Cortex of kidney (tissue), 1 donor: ENCODE measurements at places on chromosomes 12 and 14.

DNA sequence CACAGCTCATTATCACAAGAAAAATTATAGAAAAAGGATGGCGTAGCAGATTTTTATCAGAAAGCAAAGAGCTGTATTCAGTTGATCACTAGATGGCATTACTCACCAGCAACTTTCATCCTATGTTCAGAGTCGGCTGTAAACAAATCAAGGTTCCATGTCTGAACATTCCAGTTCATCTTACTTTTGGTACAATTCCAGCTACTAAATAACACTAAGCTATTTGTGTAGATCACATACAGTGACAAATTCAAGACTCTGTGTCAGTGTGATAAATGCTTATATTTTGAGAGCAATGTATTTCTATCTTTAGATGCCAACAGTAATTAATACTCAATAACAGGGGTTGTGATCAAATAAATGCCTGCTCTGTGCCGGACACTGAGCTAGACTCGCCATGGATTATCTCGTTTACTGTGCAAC is 30.1 kb downstream of the NRDE2 start:
- no peak for DNase-seq

GRCh38 chr12:18966954-18967353 is 162.6 kb upstream of the PLEKHA5 start:
- no peak for DNase-seq

GRCh38 chr14:89095036-89095435 is 270.6 kb downstream of the TTC8 start:
- no peak for DNase-seq

- no peak for DNase-seq
Observed at GRCh38 chr14:100132161-100132902, 27.1 kb downstream of the DEGS2 start.

DNA sequence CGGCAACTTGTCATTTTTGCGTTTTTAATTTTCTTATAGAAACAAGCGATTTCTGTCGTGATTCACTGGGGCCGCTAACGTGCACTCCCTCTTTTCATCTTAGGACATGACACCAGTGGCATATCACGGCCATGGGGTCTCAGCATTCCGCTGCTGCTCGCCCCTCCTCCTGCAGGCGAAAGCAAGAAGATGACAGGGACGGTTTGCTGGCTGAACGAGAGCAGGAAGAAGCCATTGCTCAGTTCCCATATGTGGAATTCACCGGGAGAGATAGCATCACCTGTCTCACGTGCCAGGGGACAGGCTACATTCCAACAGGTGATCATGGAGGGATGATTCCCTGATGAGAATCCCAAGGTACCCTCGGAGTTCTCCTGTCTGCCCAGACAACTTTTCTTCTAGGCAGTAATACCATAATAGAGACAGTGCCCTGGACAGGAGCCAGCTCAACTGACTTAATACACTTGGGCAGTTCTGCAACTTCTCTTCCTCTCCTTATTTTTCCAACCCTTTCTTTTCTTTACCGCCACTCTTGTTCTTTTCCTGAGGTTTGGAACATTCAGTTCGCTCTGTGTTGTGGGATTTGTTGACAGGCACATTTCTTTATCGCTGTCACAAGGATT is 821 bp downstream of the TMEM106C start:
- DNase-seq = no peak

DNA sequence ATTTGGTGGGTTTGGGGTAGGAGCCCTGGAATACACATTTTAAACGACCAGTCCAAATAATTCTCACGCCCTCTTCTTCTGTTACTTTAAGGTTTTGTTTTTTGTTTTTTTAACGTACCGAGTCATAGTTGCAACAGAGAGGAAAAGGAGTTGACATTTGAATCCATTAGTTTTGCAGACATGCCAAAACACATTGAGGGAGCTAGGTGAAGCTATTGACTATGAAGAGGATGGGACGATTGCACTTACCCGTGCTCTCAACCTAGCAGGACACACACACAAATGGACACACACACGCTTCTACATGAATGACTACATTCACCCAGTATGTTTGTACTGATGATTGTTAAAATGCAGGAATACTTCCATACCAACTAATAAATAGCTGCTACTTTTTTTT is 54.3 kb upstream of the CIT start:
- DNase-seq = no peak

DNA sequence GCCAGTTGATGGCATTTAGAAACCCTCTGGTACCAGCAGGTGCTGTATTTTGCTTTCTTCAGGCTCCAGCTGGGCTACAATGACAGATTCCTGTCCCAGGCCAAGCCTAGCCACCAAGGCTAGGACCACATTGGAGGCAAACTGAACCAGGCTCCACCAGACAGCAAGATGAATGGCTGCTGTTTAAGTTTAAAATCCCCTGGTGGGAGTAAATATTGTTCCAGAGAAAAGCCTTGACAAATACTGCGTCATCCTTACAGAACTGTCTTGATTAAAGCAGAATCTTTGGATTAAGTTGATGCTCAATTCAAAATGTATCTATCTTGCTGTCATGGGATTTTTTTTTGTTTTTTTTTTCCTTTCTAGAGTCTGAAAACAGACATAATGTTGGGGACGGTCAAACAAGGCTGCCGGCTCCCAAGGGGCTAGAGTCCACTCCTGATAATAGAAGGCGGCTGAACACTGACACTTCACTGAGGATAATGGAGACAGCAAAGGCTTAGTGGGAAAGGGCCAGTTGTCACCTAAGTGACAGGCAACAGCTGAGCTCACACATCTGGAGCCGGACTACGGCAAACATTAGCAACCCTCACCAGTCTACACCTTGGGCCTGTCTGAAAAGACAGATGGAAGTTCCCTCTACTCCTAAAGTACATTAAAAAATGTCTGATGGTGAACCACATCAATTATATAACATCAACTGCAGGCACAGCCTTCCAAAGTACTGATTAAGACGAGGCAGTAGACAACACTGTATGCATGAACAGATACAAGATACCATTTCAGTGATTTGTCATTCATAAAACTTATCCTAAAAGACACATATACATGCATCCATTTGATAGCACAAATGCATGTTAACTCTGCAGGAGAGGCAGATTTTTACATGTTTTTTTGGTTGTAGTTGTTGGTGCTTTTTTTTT is 1.7 kb downstream of the PRICKLE1 start:
- no peak for DNase-seq

- DNase-seq = no peak
Observed at GRCh38 chr12:41367726-41368405, 179.7 kb downstream of the PDZRN4 start.

DNA sequence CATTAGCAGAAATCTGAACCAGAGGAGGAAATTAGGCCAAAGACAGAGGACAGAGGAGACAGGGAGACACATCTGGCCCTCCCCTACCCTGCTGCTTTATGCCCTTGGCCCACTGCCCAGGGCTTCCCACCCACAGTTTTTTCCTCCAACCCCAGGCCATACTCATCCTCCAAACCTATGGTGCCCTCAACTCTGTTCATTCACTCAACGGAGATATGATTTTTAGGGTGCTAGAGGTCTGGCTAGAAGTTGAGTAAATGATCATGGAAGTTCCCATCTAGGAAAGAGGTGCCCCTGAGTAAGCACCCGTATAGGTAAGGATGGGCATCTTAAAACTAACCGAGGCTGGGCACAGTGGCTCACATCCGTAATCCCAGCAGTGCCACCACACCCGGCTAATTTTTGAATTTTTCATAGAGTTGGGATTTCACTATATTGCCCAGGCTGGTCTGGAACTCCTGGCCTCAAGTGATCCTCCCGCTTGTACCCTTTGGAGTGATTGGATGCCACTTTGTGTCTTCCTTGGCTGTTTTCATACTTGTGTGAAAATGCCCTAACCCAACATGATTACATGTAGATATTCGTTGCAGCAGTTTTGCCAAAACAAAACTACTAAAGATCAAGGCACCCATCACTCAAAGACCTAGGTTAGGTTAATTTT is 4.4 kb downstream of the KRT18 start:
- DNase-seq = no peak

- DNase-seq = no peak
Observed at GRCh38 chr12:79692860-79693577, 2.3 kb upstream of the PAWR start.

- no peak for DNase-seq
Observed at GRCh38 chr12:3527181-3527580, 36.2 kb downstream of the PRMT8 start.

GRCh38 chr14:64970776-64971477 is 1.2 kb downstream of the RAB15 start:
- no peak for DNase-seq

- no peak for DNase-seq
Observed at GRCh38 chr14:58129208-58129607, 22.8 kb downstream of the ARMH4 start.

GRCh38 chr14:68405961-68406360 is 386.9 kb downstream of the ZFP36L1 start:
- DNase-seq = no peak

DNA sequence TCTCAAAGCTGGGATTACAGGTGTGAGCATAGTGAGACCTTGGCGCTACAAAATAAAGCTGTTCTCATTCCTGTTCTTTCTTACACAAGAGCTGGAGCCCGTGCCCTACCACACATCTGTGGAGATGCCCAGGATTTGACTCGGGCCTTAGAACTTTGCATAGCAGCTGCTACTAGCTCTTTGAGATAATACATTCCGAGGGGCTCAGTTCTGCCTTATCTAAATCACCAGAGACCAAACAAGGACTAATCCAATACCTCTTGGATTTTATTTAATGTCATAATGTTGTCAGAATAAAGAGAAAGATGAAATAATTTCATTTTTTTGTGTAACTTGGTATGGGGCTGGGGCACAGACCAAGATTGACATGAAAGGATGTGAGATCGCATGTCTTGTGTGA is 7.6 kb downstream of the PNP start:
- no peak for DNase-seq

DNA sequence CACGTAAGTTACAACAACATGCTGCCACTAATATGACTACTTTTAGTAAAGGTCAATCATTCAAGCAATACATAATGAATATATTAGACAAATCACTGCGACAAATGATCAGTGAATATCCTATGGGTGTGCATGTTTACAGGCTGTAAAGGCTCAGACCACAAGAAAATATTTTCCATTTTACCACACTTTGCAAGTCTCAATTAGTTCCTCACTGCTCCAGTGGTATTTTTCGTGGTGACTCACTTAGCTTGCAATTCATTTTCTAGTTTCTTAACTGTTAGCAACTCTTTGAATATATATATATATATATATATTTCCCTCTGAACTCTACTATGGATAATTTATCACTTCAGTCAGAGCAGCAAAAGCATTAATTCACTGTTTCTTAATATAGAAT is 96.9 kb downstream of the EML5 start:
- no peak for DNase-seq

- no peak for DNase-seq
Observed at GRCh38 chr14:103418481-103418818, 33.2 kb downstream of the MARK3 start.

- no peak for DNase-seq
Observed at GRCh38 chr14:68393259-68393658, 399.6 kb downstream of the ZFP36L1 start.

- no peak for DNase-seq
Observed at GRCh38 chr14:70086685-70087379, 101.9 kb downstream of the SLC8A3 start.

GRCh38 chr12:99759444-99759843 is 111.9 kb downstream of the GARIN6 start:
- DNase-seq = no peak

DNA sequence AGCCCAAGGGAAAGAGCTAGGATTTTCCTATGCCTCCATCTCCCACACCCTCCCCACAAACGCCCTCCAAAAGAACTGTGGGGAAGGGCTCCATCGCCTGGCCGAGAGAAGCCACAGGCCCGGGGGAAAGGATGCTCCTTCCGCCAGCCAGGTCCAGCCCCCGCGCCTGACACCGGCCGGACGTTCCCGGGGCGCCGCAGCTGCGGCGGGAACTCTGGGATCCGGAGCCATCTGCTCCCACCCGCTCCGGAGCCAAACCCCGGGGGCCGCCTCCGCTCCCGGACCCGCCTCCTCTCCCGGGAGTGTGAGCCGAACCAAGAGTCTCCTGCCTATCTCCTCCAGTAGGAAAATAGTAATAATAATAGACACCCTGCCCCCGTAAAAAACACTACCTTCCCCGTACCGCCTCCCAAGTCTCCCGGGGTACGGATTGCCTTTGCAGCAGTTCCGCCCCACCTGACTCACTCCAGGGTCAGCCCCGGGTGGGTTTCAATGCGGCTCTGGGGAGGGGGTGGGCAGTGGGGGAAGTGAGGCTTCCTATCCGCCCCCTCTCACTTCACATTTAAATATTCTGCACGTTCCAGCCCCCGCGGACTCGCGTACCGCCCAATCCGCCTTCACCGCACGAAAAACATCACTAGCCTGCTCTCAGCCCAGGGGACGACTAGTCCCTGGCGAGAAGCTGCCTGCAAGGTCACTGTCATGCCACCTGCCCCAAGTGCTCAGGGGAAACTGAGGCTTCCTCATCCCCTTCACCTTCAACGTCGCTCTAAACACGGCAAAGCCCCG is 2.4 kb downstream of the AGAP2 start:
- no peak for DNase-seq

DNA sequence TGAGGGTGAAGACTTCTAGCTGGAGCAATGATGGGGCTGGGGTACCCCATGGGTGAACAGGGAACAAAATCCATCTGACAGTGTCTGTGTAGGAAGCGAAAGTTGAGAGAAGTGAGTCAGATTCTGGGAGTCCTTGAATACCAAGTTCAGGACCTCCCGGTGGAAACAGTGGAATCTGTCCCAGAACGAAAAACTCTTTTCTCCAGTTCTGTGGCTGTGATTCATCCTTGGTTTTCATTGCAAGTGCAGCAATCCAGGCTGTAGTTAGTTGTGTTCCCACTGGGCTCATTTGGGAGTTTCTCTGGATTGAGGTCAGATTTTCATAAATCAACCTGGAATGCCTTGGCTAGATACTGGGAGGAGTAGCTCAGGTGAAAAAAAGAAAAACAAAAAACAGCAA is 120.7 kb downstream of the C12orf75 start:
- no peak for DNase-seq

DNA sequence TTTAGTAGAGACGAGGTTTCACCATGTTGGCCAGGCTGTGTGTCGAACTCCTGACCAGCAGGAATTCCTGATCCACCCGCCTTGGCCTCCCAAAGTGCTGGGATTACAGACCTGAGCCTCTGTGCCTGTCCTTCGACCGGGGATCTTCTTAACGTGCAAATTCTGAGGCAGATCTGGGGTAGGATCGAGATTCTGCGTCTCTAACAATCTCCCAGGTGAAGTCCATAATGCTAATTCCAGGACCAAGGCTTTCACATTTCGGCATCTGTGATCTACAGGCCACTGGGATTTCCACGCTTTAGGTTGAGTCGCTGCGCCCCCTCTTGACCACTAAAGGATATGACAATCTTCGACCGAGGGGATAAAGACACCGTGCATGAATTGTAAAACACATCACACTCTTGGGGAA is 24.8 kb downstream of the FOS start:
- no peak for DNase-seq

- DNase-seq = no peak
Observed at GRCh38 chr14:103762541-103762940, 46.9 kb downstream of the ZFYVE21 start.
